ENCODE measurements at places on chromosomes 1 and 21. TPM values are rescaled to one million over a fixed set of nuclear protein-coding genes. Genes with fewer than 3 reads are reported as not detected.

INSRR gene
- total RNA-seq, result not detected

GUCA2A gene
- total RNA-seq, result not detected

FCRLA gene
- total RNA-seq, result 0.88 TPM

KRTAP19-1 gene
- not detected for total RNA-seq

AVPR1B gene
- total RNA-seq, result not detected

LRIG2 gene
- total RNA-seq, result 8.3 TPM

S100A8 gene
- not detected for total RNA-seq

CD53 gene
- not detected for total RNA-seq

DNAI4 gene
- 2.7 TPM for total RNA-seq

RRP1 gene
- total RNA-seq, result 38.5 TPM

MAN1C1 gene
- total RNA-seq, result 4.3 TPM

TARDBP gene
- 71.2 TPM for total RNA-seq

PLPP3 gene
- total RNA-seq, result 4.9 TPM

CFHR1 gene
- not detected for total RNA-seq

KCNT2 gene
- total RNA-seq, result 1.2 TPM

TSACC gene
- total RNA-seq, result 0.25 TPM

SPATA6 gene
- 5.0 TPM for total RNA-seq

MAEL gene
- total RNA-seq, result not detected

SH2D1B gene
- not detected for total RNA-seq

RNU1-3 gene
- under 0.01 TPM for total RNA-seq

MYBPHL gene
- total RNA-seq, result not detected

MPL gene
- total RNA-seq, result not detected

PPM1J gene
- 2.1 TPM for total RNA-seq

SYT2 gene
- total RNA-seq, result under 0.01 TPM

UTP25 gene
- 14.6 TPM for total RNA-seq

FASLG gene
- total RNA-seq, result not detected

ATP5PB gene
- total RNA-seq, result 249 TPM

GPBP1L1 gene
- total RNA-seq, result 112 TPM

DIRAS3 gene
- 0.38 TPM for total RNA-seq

NR1I3 gene
- not detected for total RNA-seq

ZNF593OS gene
- not detected for total RNA-seq

KRTAP21-2 gene
- total RNA-seq, result not detected

CACNA1S gene
- total RNA-seq, result not detected

OR2AJ1 gene
- total RNA-seq, result not detected

ADORA1 gene
- total RNA-seq, result 7.0 TPM

LRRC71 gene
- total RNA-seq, result not detected

SPRR2E gene
- total RNA-seq, result not detected

CDC14A gene
- total RNA-seq, result 8.7 TPM

OVAAL gene
- not detected for total RNA-seq

KCNA3 gene
- total RNA-seq, result not detected

PTGER3 gene
- 1.4 TPM for total RNA-seq

SPRR2B gene
- total RNA-seq, result not detected

MRPS14 gene
- total RNA-seq, result 21.0 TPM

RHOU gene
- total RNA-seq, result 1.0 TPM

PTGFR gene
- 0.21 TPM for total RNA-seq

TMEM240 gene
- 2.8 TPM for total RNA-seq

LCE3D gene
- not detected for total RNA-seq

AMPD1 gene
- 0.07 TPM for total RNA-seq

KIAA1614 gene
- total RNA-seq, result 7.2 TPM

SDE2 gene
- total RNA-seq, result 23.2 TPM

VWA5B1 gene
- 0.14 TPM for total RNA-seq

FCRL4 gene
- not detected for total RNA-seq

TRAF3IP3 gene
- not detected for total RNA-seq
